ENCODE measurements at places on chromosomes 3 and 15.

DNA sequence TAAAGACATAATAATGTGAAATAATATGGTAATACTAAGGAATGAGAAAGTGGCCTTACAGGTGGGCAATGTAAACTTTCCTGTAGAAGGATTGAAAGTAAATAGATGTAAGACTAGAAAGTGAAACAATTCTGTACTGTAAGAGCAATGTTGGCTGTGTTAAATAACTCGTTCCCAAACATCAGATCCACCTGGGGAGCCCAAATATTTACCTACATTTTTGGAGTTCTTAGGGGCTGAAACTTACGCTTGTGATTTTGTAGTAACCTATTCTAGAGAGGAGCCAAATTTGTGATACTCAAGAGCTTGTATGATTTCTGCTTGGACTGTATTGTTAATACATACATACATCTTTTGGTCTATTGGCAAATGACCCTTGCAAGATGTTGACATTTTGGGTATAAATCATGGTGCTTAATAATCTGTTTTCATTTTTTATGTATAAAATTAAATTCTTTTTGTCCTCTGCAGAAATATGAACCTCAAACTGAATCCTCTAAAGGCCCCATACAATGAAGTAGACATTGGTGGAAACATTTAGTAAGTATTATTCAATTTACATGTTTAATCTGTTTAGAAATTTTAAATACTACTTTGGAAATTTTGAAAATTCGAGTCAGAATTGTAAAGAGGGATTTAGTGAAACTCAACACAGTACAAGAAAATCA, 8.5 kb upstream of the CHD2 start:
- DNase-seq = no peak

- DNase-seq = no peak
These were observed 23.5 kb downstream of the MITF start for GRCh38 chr3:69762768-69763229.

GRCh38 chr3:46183330-46183729, 24.8 kb downstream of the CCR1 start:
- DNase-seq = no peak

DNA sequence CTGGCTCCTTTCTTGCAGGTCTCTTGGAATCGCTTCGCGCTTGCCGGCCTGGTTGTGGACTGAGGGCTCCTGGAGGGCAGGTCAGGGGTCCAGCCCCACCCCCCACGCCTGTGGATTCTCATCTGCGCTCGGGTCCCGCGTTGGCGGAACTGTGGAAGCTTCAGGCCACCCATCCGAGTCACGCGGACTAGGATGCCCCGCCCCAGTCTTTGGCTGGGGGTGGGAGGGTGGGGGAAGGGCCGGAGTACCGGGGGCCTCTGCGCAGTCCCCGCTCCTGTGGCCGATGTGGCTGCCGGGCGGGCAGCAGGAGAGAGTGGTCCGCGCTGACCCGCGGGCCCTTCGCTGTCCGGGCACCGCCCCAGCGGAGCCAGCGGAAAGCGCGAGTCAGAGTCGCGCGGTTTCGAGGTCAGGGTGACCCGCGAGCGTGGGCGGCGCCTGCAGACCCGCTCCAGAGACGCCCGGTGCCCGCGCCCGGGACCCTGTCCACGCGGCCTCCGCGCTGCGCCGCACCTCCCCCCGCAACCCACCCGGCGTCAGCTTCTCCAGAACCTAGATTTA, 114.2 kb downstream of the KLF13 start:
- peak; percentile 31 for DNase-seq

DNA sequence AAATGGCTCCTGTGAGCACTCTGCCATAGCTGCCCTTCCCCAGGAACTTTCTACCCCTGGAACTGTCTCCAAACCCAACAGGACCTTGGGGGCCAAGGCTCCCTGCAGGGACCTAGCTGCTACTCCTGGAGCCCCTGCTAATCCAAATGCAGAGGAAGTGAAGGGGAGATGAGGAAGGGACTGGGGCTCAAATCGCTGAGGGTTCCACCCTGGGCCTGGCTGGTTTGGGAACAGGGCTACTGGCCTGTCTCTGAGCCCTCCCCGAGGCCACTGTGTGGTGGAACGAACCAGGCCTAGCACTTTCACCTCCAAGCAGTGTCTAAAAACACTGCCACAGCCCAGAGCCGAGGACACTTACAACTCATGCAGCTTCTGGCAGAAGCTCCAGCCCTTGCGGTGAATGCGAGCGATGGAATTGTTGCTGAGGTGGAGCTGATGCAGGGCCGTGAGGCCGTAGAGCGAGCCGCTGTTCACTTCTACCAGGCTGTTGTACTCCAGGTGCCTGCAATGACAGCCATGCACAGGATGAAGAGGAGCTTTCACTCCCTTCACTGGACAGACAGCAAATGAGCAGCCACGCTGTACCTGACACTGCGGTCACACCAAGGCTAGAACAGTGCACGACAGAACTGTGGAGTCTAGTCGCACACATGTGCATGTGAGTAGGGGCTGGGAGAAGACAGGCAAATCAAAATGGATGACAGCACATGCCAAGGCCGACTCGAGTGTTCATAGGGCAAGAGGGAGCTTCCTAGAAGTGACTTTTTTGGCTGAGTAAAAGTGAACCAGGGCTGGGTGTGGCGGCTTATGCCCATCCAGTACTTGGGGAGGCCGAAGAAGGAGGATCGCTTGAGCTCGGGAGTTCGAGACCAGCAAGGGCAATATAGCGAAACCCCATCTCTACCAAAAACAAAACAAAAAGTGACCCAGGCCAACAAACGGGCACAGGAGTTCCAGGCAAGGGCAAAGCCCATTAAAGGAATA, 90.8 kb downstream of the LRIG1 start:
- no peak for DNase-seq

DNA sequence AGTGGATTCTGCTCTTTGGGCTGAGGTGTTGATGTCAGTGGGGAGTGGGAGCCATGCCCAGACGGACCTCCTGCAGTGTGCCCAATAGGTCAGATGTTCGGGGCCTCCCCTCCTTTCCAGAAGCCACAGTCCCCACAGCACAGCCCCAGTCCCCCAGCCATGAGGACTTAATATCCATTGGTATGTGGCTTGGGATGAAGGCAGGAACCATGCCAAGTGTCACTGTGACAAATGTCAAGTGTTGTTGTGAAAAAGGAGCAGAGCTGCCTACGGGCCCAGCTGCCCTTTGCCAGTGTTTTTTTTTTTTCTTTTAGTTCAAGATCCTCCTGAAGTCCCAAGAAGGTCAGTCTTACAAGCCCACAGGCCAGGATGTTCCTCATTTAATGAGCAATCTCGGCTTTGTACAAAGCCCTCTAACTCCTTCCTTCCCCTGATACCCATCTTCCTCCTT, 12.2 kb downstream of the SEMA3G start:
- no peak for DNase-seq

DNA sequence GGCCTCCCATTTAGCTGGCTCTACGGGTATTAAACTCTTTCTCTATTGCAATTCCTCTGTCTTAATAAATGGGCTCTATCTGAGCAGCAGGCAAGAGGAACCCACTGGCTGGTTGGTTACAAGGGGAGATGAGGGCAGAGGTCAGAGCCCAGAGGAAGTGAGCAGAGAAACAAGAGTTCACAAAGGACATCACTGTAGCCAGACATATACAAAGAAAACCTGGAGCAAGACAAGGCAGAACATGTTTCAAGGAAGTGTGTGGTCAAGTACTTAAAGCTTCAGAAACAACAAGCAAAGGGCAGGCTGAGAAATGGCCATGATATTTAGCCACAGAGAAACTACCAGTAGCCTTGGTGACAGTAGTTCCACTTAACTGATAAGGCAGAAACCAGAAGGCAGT, 24.3 kb downstream of the SUSD5 start:
- no peak for DNase-seq

- DNase-seq = peak; percentile 43
These were observed 49.9 kb downstream of the KY start for GRCh38 chr3:134600685-134601463.

DNA sequence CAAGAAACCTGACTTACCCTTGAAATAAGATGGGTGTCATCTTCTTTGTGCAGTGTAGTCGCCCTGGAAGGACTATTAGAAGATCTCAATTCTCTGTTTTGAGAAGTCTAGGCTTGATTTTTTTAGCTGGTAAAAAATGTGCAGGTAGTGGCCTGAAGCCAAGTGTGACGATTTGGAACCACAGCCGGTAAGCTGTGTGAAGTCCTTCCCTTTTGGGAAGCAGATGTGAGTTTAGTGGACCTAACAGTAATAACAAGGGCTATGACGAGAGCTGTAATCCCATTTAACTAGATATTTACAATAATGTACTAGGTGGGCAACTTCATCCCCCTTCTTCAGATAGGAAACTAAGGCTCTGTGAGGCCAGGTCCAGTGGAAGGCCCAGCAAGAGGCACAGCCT, 81.7 kb upstream of the MYZAP start:
- no peak for DNase-seq

- no peak for DNase-seq
These were observed 286.2 kb upstream of the KCNH8 start for GRCh38 chr3:18862077-18862476.

- DNase-seq = no peak
These were observed 30.2 kb downstream of the LYSMD4 start for GRCh38 chr15:99702895-99703602.

DNA sequence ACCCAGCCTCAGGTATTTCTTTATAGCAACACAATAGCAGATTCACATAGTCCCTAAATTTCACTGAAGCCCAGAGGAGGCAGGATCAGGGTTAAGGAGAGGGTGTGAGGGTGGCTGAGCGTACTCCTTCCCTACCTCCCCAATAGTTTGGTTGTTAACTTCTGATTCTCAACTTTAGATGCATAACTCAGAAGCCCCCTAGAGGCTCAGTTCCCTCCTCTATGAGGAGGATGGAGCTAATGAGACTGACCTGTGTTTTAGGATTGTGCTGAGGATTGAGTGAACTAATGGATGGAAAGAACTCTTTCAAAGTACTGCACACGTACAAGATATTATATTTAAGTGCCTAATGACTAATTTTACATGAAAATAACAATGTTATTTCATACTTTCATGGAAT, 249.3 kb upstream of the SOX14 start:
- DNase-seq = no peak

GRCh38 chr3:71444028-71444860, 139.3 kb downstream of the FOXP1 start:
- DNase-seq = peak; percentile 83
